ENCODE measurements at places on chromosomes 7 and 10.

GRCh38 chr7:111368381-111369065, 193.8 kb downstream of the IMMP2L start:
- no peak for DNase-seq

- no peak for DNase-seq
These were observed 130.9 kb downstream of the MAD1L1 start for GRCh38 chr7:2101630-2102374.

DNA sequence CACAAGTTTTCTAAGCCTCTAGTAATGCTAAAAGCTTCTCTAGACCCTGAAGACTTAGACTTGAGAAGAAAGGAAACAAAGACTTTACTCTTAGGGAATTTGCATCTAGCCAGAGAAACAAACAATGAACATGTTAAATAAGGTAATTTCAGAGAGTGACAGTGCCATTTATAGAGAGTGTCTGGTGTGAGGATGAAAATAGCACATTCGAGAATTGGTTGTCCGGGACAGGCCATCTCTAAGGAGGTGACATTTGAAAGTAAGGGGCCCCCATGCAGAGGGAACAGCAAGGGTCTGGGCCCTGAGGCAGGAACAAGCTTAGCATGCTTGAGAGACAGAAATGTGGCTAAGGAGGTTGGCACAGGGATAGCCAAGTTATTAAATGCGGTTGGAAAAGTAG, 48.1 kb downstream of the ADAM22 start:
- DNase-seq: no peak

- no peak for DNase-seq
These were observed 72.8 kb downstream of the SHOC2 start for GRCh38 chr10:110992006-110992800.
